ENCODE measurements at places on chromosomes 11 and 22.

GRCh38 chr11:63504933-63505586 is 824 bp upstream of the LGALS12 start:
- DNase-seq: no peak

DNA sequence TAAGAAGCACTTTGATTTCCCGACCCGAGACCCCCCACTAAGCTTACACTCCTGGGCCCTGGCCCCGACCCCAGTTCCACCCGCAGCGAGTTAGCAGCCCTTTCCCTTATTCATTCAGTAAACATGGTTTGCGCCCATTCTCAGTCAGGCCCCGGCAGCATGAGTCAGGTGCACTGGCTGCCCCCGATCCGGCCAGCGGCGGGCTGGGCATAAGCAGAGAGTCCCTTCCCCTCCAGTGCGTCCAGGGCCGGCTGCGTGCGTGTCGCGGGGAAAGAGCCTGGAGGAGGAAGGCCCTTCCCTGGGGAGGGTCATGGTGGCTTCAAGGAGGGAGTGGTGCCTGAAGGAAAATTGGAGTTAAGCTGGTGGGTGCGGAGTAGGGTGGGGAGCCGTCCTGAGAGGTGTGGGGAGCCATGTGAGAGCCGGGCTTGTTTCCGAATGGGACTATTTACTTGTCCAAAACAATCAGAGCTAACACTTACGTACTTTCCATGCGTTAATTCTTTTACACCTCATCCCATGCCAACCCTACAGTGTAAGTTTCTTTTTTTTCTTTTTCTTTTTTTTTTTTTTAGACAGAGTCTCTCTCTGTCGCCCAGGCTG is 657 bp downstream of the IGHMBP2 start:
- no peak for DNase-seq

- no peak for DNase-seq
These were observed 587 bp downstream of the ESAM start for GRCh38 chr11:124761301-124762104.

DNA sequence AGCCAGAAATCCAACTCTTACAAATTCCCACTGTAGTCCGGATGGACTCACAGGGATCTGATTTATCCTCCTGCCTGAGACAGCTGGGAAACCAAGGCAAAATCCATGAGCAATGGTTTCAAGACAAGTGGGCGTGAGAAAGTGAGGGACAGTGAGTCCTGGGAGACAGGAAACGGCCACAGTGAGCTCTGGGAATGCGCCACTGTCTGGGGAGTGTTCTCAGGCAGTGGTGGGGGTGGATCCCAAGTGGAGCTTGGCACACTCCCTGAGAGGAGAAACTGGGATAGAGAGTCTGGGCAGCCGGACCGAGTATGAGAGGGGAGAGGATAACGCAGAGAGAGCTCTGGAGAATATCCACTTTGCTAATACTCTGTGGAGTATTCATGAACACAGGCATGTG is 9.8 kb downstream of the IL17REL start:
- DNase-seq: no peak

DNA sequence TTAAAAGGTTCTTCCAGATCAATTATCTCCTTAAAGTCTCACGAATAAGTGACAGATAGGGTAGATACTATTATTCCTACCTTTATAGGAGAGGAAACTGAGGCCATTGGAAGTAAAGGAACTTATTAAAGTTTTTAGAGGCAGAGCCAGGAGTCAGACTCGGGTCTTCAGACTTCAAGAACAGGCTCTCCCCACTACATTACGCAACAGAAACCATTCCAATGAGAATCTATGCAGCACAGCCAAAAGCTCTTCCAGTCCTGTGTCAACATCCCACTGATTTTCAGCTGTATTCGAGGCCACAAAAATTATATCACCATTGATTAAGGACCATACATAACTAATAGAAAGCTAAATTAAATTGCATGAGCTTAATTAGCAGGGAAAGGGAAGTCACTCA is 77.4 kb downstream of the RELT start:
- DNase-seq: no peak

GRCh38 chr11:62306227-62306626 is 7.4 kb upstream of the SCGB1D4 start:
- DNase-seq: no peak

DNA sequence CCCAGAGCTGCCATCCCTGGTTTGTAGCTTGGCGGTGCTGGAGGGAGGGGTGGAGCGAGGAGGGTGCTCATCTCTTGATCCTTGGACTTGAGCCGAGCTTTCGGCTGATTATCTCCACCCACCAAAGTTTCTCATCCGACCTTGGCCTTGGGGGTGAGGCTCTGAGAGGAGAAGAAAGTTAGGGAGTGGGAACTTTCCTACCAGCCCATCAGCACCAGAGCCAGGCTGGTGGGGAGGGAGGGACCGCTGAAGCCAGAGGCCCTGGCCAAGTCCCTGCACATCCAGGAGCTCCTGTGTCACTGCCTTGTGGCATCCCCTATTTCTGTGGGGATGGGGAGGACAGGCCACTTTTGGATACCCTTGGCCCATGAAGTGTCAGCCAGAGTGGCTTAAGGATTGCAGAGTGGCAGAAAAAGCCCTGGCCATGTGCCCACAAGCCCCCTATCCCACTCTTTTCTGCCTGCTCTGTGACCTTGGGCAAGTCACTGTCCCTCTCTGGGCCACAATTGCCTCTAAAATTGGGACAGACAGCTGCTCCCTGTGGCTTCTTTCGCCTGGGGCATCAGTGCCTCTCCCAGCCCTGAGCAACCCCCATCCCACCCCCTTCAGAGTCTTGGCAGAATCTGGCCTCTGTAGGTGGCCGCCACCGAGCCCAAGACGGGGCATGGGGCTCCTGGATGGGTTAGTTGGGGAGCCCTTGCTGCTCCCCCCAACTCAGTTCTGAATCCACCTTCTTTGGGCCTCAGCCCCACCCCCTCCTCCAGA is 10.3 kb downstream of the KCTD17 start:
- no peak for DNase-seq

GRCh38 chr11:10638316-10638925 is 55.1 kb downstream of the IRAG1 start:
- no peak for DNase-seq

DNA sequence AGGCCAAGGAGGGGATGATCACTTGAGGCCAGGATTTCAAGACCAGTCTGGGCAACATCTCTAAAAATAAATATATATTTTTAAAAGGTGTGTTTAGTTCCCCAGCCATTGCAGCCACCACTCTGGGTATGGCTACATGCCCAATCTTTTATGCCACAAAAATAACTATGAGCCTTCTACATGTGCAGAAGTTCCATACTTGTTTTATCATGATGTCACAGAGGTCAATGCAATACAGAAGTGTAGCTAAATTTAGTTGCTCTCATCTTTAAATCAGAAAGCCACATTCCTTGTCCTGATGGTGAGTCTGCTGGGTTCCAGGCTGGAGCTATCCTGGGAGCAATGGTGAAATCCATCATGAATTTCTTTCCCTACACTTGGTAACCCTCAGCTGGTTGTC is 436.3 kb downstream of the DYNC2H1 start:
- DNase-seq: no peak

- DNase-seq: no peak
These were observed 423.1 kb downstream of the ETS1 start for GRCh38 chr11:128164080-128164741.

GRCh38 chr11:13042873-13043342 is 33.8 kb downstream of the RASSF10 start:
- DNase-seq: no peak

DNA sequence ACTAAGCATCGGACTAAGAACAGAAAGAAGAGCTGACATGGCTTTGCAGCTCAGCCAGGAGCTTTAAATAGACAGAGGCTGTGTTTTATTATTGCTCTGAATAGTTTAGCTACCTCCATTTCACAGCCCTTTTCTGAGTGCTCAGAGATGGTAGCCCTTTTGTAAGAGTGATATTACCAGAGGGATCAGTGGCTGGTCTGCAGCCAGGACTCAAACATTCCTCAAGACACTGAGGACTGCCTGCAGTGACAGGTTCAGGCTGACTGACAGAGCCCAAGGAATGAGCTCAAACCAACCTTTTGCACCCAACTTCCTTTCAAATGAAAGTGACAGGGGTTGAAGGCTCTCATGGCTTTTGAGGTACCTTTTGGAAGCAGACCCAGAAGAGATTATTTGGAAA is 189.0 kb downstream of the DDX10 start:
- no peak for DNase-seq

GRCh38 chr11:124150684-124151083 is 32.5 kb upstream of the OR10D3 start:
- no peak for DNase-seq

- no peak for DNase-seq
These were observed 173.4 kb upstream of the BDNF start for GRCh38 chr11:27873664-27874063.

- no peak for DNase-seq
These were observed 45.5 kb downstream of the GAS2 start for GRCh38 chr11:22711880-22712279.

GRCh38 chr22:32199341-32199740 is 5.5 kb downstream of the RFPL2 start:
- DNase-seq: no peak

DNA sequence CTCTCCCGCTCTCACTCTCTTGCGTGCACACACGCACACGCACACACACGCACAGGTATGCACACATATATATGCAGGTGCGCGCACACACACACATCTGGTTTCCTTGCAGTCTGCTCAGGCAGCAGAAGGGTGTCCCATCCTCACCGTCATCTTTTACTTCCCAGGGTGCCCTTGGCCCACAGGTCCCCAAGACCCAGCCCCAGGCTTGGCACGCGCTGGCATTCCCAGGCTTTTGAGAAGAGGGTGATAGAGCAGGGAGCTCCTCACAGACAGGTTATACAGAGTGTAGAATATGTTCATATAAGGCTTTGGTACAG is 52.0 kb upstream of the SPATA19 start:
- DNase-seq: no peak

- no peak for DNase-seq
These were observed 14.8 kb downstream of the FAM181B start for GRCh38 chr11:82718821-82719220.

DNA sequence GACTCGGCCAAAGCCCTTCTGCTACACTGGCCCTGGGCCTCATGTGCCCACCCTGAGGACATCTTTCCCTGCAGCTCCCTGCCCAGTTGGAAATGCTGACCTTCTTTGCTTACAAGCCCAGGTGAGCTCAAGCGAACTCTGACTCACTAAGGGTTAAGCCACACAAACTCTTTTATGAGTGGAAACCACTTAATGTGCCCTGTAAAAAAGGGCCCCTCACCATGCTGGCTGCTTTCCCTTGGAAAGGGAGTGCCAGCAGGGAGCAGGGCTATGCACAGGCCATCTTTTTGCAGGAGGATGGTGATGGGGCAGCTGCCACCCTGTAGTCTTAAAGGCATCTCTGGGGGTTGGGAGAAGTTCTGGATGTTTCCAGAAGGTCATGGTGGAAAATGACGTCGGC is 18.7 kb downstream of the EHF start:
- DNase-seq: no peak

DNA sequence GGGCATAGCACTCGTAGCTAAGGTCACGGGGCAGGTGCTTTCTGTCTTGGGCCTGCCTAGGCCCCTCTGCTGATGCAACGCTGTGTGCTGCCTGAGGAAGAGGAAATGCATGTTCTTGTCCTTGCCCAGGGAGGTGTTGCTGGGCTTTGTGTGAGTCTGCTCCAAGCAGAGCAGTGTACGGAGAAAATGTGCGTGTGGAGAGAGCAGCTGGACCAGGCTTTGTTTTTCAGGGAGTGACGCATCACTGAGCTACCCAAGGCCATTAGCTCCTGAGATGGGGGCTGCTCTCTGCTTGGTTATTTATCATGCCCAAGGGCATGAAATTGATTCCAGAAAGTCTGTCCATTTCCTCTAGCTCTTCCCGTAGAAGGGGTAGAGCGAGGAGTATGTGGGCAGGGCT is 82.9 kb upstream of the THY1 start:
- no peak for DNase-seq

GRCh38 chr11:96139691-96140090 is 203.3 kb downstream of the MAML2 start:
- DNase-seq: no peak

DNA sequence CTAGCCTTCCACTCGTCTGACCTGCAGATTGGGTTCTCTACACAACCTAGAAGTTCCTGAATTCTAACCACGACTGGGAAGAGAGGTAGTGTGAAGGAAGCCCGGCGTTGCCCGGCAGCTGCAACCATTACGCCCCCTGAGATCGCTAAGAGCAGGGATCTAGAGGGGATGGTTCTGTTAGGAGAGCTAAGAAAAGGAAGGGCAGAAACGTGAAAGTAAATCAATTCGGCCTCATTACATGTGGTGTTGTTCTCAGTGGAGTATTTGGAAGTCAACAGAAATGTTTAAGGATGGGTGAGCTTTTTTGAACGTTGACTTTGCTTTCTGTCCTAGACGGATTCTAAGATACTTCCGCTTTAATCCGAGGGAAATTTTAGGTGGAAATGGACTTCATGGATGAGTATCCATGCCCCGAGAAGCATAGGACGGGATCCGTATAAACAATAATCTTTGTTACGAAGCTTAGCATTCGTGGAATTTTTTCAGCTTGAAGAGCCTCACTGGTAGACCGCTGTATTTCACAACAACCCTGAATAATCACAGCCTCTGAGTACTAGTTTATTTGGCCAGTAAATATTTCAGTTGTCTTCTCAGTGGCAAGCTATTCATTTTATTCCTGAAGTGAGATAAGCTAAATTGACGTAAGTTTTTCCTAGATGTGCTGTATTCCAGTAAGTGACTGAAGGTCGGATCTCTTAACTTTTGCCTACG is 629 bp downstream of the ATP5MG start:
- DNase-seq: no peak

DNA sequence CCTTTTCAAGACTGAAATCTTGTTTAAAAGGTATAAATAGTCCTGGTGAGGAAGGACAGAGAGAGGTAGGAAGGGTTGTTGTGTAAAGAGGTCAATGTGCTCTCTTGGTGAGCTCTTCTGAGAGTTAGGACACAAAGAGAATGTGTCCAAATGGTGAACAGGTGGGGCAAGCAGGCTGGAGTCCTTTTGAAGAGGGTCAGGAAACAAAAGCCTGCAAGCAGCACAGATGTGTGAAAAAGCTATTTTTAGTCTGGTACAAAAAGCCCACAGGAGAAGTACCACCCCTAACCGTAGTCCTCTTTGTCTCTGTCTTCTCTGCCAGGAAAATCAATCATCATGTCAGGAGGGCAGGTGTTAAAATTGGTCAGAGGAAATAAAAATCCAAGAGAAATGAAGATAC is 54.4 kb upstream of the SYN3 start:
- DNase-seq: no peak

GRCh38 chr22:23075525-23076216 is 5.4 kb downstream of the GNAZ start:
- no peak for DNase-seq

GRCh38 chr11:15224466-15224865 is 109.7 kb downstream of the INSC start:
- DNase-seq: no peak

- no peak for DNase-seq
These were observed 47.3 kb downstream of the PPP2R1B start for GRCh38 chr11:111718859-111719258.

GRCh38 chr11:47152953-47153950 is 23.4 kb downstream of the ARFGAP2 start:
- no peak for DNase-seq

Measured in T-helper 17 cell (primary cell).